ENCODE measurements at places on chromosomes 12 and 14. TPM values are rescaled to one million over a fixed set of nuclear protein-coding genes. Genes with fewer than 3 reads are reported as not detected.

DNA sequence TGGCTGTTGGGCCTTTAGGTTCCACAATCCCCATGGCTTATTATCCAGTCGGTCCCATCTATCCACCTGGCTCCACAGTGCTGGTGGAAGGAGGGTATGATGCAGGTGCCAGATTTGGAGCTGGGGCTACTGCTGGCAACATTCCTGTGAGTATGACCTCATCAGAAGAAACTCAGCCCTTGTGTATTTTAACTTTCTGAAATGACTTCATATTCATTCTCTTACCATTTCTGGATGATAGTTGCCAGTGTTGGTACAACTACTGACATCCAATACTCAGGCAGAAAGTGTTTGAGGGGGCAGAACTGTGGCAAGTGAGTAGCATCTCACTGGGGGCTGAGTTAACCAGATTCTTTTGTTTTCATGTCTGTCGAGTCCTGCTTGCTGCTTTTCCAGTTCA, 2.3 kb downstream of the DAZAP2 start:
- no peak for DNase-seq

GRCh38 chr14:73324533-73324932, 87.2 kb downstream of the PAPLN start:
- DNase-seq: no peak

DNA sequence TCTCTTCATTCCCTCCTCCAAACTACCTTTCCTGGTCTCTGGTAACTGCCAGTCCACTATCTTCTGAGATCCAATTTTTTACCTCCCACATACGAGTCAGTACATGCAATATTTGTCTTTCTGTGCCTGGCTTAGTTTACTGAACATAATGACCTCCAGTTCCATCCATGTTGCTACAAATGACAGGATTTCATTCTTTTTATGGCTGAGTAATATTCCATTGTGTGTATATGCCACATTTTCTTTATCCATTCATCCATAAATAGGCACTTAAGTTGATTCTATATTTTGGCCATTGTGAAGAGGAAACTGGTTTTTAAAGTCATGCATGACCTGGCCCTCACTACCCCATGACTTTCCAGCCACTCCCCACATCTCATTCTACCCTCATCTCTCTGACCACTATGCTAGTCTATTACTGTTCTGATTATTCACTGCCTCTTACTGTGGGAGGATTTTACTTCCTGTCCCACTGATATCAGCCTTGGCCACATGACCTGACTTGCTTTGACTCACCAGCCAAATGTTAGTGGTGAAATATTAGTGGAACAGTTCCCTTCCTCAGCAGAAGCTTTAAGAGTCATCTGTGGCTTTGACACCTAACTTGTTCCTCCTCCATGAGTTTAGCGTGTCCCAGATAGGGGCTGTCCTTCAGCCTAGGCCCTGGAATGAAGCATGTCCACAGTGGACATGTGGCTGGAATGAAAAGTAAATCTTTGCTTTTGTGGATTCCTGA, 52.2 kb downstream of the GOLGA5 start:
- peak; percentile 48 for DNase-seq

DNA sequence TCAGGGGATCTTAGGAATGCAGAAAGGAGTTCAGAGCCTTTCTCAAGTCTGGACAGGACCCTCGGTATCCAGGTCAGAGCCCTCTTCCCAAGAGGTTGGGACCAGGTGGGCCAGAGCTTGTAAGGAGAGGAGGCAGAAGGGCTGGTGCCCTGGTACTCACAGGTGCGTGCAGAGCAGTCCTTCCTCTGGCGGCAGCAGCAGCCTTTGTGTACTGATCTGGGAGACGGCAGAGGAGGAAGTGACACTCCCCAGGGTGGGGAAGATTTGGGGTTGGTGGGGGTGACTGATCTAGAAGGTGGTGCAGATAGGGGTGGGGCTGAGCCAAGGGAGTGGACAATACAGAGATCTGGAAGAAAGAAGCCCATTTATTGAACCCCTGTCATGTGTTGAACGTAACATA, at the start of gene ITGB7:
TSS of gene ITGB7 (minus strand) at position 210 of the 400 bp plus-strand sequence. CDS start 6,808 bp downstream, outside the sequence.
- peak; percentile 77 for DNase-seq

DNA sequence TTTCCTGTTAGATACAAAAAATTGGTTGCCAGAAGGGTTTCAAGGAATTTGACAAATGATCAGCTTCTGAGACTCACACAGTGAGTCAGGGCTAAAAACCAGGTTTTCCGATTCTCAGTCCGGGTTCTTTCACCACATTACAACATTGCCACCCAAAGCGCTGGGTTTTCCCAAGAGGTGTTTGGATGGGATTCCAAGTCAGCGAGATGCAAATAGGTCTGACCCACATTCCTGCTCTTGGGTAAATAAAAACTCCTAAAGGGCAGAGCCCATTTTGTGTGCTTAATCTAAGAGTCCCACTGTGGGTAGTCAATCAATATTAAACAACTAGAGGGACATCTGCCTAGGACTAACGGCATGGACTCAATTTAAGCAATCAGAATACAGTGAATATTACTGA, 5.4 kb upstream of the RIC8B start:
- no peak for DNase-seq

The NPFF gene
- not detected for total RNA-seq

DNA sequence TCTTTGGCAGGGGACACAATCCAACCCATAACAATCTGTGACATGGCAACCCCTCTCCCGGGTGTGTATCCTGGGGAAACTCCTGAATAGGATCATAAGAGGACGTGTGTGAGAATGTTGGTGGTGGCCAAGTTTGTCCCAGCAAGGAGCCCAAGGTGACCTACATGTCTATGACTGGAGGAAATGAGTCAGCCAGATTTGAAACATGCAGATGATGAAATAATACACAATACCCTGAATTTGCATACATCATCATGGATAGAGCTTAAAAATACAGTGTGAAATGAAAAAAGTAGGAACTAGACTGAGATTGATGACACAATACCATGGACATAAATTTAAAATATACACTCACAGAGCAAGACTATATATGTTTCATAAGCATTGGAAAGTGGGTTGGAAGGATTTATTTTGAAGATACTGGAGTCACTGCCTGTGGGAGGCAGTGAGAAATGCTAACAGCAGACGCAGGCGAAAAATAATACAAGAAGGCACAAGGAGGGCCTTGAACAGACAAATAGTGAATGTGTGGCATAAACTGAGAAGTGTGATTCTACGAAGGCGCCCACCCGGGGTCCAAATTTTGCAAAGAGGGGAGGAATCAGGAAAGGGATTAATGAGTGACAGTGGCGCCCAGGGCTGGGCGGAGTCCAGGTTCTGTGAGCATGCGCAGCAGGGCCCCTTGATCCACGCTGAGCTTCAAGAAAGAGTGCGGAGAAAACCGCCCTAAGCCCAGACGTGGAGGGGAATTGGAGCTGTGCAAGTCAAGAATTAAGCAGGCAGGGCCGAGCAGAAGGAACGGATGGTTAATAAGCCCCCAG, 7.0 kb upstream of the MAP1LC3B2 start:
- peak; percentile 20 for DNase-seq

- DNase-seq: no peak
Observed at GRCh38 chr12:60180298-60180697, 584.5 kb downstream of the SLC16A7 start.

DNA sequence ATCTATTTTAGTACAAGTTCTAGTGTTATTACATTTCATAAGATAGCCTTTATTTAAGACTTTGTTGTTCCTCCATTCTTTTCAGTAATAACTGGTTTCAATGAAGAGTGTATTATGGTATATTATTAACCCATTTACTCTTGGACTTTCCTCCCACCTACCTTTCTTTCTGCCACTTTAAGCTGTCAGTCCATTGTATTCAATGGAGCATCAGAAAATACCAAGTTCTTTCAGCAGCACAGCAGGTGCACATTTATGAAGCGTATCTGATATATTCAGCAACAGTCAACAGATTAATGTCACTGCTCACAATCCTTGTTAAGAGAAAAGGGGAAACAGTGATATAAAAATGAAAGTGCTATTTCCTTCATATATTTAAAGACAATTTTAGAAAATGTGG, 660.9 kb downstream of the C12orf50 start:
- no peak for DNase-seq

DNA sequence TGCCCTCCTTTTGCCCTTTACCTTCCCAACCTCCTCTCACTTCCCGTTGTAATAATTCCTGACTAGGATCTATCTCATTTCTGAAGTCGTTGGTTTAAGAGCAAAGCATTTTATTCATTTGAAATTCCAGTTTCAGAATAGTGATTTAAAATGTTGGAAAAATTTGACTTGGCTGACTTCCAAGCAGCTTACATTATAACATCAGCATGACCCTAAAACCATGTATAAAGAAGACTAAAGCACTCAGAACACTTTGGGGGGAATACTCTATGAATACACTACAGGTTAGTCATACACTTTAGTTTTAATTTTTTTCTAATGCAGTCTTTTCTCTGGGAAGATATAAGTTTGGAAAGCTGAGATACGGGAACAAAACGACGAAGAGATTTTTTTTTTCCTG, 161.1 kb downstream of the BTG1 start:
- no peak for DNase-seq

The KIF5A gene
- total RNA-seq: 1.3 TPM

DNA sequence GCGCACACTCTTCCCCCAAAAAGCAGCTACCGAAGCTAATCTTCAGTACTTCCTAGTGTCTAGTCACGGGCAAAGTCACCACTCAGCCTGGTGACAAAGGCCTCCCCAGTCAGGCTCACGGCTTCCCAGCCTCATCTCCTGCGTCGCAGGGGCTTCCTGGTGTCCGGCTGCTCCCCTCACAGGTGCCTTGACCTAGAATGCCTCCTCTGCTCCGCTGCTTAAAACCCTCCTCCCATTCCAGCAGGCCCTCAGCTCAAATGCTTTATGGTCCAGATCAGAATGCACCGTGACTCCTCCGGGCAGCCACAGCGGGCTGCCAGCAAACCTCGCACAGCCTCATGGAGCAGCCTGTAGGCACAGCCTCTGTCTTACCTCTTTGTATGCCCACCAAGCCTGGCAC, 53.1 kb downstream of the PRIMA1 start:
- no peak for DNase-seq

The GALNT16 gene
- total RNA-seq: not detected

The FAM90A1 gene
- total RNA-seq: 0.32 TPM

DNA sequence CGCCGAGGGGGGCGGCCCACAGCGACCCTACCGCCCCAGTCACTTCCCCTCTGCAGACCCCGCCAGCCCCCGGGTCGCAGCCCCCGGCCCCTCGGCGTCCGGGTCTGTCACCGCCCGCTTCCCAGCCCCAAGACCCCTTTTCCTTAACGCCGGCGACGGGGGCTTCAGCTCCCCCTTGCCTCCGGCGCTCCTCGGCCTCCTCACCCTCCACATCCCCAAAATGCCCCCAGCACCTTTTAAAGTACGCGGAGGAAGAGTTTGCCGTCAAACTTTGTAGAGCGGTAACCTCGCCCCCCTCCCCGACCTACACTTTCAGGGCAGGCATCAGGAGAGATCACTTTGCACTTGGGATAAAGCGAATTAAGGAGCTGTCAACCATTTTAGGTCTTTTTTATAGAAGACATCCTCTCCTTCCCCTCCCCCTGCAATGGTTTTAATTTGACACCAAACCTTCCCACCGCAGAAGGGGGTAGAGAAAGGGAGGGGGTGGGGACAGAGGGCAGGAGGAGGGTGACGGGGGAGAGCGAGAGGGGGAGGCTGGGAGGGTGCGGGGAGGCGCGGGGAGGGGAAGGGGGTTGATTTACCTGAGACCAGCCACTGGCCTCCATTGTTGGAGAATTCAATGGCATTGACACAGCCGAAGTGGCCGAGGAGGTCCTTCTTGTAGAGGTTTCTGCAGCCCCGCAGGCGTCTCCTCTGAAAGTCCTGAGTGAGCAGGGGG, 578 bp downstream of the DCAF5 start:
- DNase-seq: peak; percentile 68

GRCh38 chr14:67908052-67908754, 88.6 kb downstream of the RAD51B start:
- no peak for DNase-seq

The PRPF40B gene
- 8.1 TPM for total RNA-seq

DNA sequence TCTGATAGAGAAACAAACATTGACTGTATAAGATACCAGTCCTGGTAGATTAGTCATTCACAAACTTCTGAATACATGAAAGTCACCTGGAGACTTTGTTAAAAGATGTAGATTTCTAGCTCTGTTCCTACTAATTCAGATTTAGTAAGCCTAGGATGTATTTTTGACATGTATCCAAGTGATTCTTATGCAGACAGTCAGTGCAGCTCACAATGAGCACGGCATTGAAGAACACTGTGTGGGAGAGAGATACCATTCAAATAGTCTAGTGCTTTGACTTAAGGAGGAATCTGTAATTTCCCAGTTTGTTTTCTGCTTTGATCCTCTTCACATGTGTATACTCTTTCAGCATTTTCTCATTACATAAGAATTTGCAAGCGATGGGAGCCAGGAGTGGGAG, 68.7 kb upstream of the STXBP6 start:
- DNase-seq: no peak

DNA sequence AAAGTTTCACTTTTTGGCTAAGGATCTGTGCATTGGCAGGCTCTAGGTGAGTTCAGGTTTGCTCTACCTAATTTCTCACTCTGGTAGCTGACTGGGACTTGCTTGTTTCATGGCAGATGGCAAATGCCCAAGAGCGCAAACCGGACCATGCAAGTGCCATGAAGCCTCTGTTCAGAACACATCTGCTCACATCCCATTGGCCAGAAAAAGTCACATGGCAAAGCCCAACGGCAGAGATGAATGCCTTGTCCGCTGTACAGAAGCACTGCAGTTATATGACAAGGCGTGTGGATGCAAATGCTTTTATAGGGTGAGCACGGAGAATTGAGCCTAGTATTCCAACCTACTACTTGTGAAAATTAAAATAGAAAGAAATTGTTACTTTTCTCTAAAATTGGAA, 202.2 kb upstream of the HMGA2 start:
- DNase-seq: no peak

GRCh38 chr12:25755136-25755970, 202.3 kb upstream of the LMNTD1 start:
- no peak for DNase-seq

The CD163 gene
- not detected for total RNA-seq

DNA sequence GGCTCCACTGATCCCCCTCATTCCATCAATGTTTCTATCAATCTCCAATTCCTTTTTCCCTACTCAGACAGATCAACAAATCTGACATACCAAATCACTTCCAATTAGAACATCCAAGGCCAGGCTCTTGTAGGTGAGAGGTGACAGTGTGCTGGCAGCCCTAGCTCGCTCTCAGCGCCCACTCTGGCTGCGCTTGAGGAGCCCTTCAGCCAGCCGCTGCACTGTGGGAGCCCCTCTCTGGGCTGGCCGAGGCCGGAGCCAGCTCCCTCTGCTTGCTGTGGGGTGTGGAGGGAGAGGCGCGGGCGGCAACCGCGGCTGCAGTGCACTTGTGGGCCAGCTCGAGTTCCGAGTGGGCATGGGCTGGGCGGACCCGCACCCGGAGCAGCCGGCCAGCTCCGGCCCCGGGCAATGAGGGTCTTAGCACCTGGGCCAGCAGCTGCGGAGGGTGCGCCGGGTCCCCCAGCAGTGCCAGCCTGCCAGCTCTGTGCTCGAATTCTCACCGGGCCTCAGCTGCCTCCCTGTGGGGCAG, 6.0 kb upstream of the ITPR2 start:
- no peak for DNase-seq

The PLEK2 gene
- 2.9 TPM for total RNA-seq

The ATP5MC2 gene
- total RNA-seq: 415 TPM

The DEGS2 gene
- total RNA-seq: 2.6 TPM

- no peak for DNase-seq
Observed at GRCh38 chr12:120618954-120619615, 21.3 kb upstream of the CABP1 start.

All from activated CD4-positive, alpha-beta T cell treated with anti-CD3 and anti-CD28 coated beads for 36 hours (primary cell).